A549 (cell line): ENCODE measurements at places on chromosomes 2 and 18. TPM values are rescaled to one million over a fixed set of nuclear protein-coding genes. Genes with fewer than 3 reads are reported as not detected.

DNA sequence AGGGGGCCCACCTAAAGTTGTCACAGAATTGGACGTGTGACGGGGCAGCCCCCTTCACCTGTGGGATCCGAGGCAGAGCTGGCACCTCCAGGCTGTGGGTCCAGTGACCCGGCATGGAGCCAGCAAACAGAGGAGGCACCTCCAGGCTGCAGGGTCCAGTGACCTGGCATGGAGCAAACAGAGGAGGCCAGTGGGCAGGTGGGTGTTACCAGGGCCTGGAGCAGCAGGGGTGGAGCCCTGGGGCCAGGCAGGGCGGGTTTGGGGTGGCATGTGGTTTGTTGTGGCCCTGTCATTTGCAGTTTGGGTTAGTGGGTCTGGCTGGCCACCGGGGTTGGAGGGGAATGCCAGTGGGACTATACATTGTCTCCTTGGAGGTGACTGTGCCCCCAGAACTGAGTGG lies 68.2 kb downstream of the HPCAL1 start:
- DNase-seq = no peak

GRCh38 chr2:27796791-27797765 lies 25.6 kb downstream of the MRPL33 start:
- DNase-seq = no peak

GRCh38 chr2:10647441-10647840 lies 42.3 kb downstream of the NOL10 start:
- DNase-seq = no peak

- DNase-seq = no peak
These were observed 195.6 kb upstream of the POU3F3 start for GRCh38 chr2:104658144-104658835.

- DNase-seq = no peak
These were observed 693 bp upstream of the PDK1 start for GRCh38 chr2:172555272-172555521.

- no peak for DNase-seq
These were observed 259.0 kb upstream of the SALL3 start for GRCh38 chr18:78720456-78721237.

DNA sequence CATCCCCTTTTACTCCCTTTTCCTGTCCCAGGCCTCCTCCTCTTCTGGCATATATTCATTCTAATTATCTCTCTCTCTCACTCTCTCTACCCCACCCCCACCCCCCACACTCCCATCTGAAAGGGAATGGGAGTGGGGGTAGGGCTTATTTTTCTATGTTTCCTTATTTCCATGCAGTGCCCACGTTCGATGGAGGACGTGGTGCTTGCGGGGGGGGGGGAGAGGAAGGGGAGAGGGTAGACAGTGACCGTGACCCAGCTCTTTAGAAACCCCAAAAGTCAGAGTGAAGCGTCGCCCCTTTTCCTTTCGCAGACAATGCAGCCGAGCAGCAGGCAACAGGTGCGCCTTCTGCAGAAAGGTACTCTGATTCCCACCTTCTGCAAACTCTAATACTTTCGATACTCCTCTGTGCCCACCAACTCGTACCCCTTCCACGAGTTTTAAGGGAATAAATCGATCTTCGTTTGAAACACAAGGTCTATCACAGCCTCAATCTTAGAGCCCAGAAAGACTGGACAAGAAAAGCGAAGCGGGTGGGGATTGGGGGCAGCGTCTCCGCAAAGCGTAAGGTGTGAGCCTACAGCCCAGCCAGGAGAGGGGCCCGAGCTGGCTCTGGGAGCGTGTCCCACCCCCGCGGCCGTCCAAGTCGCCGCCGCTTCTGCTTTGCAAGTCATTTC lies 891 bp upstream of the NR4A2 start:
- DNase-seq = no peak

DNA sequence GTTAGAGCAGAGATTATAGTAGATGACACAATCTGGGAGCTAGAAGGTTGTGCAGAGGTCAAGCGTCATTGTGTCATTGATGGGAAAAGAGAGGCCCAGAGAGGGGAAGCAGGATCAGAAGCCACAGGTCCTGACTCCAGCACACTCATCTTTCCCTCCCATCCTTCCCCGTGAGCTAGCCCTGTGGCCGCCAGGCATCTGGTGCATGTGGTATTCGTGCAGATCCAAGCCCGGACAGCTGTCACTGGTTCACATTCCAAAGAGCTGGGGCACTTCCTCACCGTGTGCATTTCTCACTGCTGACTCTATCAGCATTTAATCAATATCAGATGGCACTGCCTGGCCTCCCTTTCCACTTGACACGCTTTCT lies 94.1 kb upstream of the THOC1 start:
- DNase-seq = no peak

GRCh38 chr2:124314084-124314483 lies 289.0 kb downstream of the CNTNAP5 start:
- DNase-seq = no peak

DNA sequence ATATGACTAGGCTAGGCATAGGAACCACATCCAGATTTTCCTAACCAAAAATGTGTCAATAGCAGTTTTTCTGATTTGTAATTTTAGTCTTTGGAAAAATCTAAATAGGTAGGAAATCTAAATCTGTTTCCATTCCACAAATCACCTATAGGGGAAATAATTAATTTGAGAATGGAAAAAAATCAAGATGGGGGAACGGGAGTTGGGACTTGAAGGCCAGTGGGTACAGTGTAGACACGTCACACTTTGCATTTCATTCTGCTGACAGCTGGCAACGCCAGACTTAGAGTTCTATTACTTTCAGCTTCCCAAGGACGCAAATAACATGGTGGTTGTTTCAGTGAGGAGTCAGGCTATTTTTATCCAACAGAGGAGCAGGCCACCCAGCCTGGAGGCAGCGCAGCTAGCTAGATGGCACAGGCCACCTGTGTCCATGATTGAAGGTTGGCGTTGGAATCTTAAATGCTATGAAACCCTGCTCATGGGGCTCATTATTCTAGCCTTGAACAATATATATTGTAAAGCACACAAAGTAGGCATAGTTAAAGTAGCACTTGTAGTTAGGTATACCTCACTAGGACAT lies 23.4 kb downstream of the HNRNPA3 start:
- DNase-seq = no peak

DNA sequence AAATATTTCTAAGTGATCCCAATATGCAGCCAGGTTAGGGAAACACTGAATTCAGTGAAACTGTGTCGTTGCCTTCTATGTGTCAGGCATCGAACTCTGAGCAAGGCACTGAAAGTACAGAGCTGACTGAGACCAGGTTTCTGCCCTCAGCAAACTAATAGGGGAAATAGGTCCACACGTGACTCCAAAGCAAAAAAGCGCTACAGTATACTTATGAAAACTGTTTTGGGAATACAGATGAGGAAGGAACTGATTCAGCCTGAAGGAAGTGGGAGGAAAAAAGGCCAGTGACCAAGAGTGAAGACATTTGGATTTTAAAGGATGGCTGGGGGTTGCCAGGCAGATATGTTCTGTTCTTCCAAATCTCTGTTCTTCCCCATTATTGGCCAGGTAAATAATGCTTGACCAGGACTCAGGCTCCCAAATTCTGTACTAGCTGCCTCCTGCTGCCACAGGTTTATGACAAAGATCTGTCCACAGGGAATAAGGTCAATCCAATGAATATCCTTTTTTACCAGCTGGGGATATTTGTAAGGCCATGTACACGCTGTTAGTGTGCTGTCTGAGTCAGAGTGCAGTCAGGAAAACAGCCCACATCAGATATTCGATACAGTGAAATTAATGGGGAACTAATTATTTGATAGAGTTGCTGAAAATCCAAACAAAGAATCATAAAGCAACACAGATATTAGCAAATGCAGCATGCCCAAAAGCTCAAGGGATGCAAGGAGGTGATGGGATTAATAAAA lies 24.5 kb upstream of the INPP4A start:
- no peak for DNase-seq

DNA sequence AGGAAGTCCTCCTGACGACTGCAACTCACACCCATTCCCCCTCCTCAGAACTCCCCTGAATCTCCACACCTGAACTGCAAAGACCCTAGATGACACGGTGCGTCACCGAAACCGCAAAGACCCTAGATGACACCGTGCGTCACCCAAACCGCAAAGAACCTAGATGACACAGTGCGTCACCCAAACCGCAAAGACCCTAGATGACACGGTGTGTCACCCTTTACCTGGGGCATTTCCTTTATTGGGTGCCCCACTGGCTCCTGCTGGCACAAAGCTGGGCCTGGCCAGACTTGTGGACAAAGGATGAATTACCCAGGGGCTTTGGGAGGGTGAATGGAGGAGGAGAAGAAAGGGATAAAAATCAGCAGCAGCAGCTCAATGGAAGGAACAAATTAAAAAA lies 123.8 kb downstream of the CELF4 start:
- no peak for DNase-seq

DNA sequence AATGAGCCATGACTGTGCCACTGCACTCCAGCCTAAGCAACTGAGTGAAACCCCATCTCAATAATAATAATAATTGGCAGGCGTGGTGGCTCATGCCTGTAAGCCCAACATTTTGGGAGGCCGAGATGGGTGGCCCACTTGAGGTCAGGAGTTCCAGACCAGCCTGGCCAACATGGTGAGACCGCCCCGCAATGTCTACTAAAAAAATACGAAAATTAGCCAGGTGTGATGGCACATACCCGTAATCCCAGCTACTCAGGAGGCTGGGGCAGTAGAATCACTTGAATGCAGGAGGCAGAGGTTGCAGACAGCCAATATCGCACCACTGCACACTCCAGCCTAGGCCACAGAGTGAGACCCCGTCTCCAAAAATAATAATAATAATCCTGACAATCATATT lies 27.9 kb upstream of the LPIN2 start:
- no peak for DNase-seq

GRCh38 chr2:231259104-231259503 lies 60.7 kb downstream of the ARMC9 start:
- DNase-seq = no peak

- DNase-seq = no peak
These were observed 120.0 kb upstream of the SNTG2 start for GRCh38 chr2:830419-831224.

DNA sequence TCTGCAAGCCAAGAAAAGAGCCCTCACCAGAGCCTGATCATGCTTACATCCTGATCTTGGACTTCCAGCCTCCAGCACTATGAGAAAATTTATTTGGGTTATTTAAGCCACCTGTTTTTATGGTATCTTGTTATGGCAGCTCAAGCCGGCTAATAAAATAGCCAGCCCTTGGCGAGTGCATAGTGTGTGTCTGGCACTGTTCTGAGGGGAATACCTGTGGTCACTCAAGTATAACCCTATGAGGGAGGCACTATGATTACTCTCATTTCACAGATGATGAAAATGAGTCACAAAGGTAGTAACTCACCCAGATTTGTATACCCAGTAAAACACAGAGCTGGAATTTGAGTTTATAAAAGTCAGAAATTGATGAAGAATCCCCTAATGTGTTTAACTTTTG lies 556.9 kb upstream of the SETBP1 start:
- DNase-seq = no peak

- no peak for DNase-seq
These were observed 4.6 kb downstream of the LOXHD1 start for GRCh38 chr18:46652372-46652771.

DNA sequence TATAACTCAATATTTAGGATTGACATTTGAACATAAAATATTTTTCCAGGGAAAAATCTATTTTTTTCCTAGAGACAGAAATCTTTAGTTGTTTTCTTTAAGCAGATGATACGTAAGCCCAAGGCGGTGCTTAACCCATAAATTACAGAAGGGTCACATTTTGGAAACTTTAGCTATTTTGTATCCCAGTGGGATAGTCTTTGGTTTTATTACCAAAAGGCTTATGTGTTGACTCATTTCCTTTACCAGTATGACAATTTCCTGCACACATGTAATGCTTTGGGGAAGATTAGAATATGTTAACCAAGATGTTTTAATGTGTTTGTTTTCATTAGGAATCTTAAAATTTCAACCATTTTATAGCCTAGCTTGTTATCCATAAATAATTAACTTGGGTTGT lies 24.8 kb downstream of the DYNC1I2 start:
- no peak for DNase-seq

- no peak for DNase-seq
These were observed 161.3 kb downstream of the MEIS1 start for GRCh38 chr2:66596256-66596655.

DNA sequence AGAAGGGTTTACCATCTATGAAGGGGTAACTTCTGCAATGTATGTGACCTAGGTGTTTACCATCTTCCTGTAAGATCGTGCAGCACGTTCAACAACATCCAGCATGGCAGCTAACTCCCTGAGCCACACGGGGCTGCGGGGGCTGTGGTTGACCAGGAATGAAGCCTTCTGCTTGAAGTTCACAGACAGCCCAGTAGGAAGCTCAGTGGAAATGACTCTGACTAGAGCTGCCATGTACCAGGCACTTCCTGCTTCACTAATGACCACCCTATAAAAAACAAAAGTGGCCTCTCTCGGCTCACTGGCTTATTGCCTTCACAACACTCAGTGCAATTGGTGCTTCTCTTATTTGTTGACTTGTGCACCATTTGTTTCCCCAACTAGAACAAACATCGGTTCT lies 99.7 kb upstream of the SMAD7 start:
- no peak for DNase-seq

GRCh38 chr18:58937071-58937886 lies 72.6 kb downstream of the ZNF532 start:
- DNase-seq = no peak

DNA sequence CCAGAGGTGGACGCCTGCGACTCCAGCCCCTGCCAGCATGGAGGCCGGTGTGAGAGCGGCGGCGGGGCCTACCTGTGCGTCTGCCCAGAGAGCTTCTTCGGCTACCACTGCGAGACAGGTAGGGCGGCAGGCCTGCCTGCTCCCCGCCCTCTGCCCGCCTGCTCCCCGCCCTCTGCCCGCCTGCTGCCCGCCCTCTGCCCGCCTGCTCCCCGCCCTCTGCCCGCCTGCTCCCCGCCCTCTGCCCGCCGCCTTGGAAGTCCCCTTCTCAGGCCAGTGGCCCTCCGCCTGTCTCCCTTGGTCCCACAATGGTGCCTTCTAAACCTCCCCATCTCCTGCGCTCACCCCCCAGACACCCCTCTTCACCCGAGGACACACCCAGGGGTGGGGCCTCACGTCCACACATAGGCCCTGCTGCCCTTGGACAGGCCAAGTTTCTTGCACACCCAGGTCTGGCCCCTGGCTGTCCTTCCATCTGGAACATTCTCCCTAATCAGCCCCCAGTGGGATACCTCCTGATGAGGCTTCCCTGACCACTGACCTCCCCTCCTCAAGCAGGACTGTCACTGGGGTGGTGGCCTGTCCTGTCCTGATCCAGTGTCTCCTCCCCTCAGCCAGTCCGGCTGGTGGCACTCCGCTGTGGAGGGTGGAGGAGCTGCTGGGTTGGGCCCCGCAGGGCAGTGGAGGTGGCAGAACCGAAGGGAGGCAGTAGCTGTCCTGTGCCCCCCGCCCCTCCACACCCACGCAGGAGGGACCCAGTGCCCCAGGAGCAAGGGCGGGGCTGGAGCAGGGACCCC lies 37.9 kb downstream of the MTERF4 start:
- peak; percentile 21 for DNase-seq

TUBA4B gene
- polyA plus RNA-seq = 0.55 to 0.73 TPM (median 0.71 TPM) in 3 replicates

CERS6 gene
- 10.9 to 12.0 TPM (median 11.6 TPM) in 3 replicates for polyA plus RNA-seq

ATP5F1A gene
- polyA plus RNA-seq = 411 to 422 TPM (median 413 TPM) in 3 replicates

GAREM2 gene
- 4.5 to 5.9 TPM (median 5.6 TPM) in 3 replicates for polyA plus RNA-seq

NDUFV2 gene
- 105 to 115 TPM (median 108 TPM) in 3 replicates for polyA plus RNA-seq

RFX8 gene
- polyA plus RNA-seq = not detected in 3 replicates

HRH4 gene
- 0.04 to 0.07 TPM (median 0.07 TPM) in 3 replicates for polyA plus RNA-seq

RGPD3 gene
- 0.08 to 0.13 TPM (median 0.12 TPM) in 3 replicates for polyA plus RNA-seq

PLCL1 gene
- polyA plus RNA-seq = 0.03 TPM in 1 of 3 replicates, not detected in the others

SERPINB10 gene
- not detected in 3 replicates for polyA plus RNA-seq

XPO1 gene
- 152 to 154 TPM (median 153 TPM) in 3 replicates for polyA plus RNA-seq

CRYGD gene
- polyA plus RNA-seq = not detected in 3 replicates

PLCD4 gene
- polyA plus RNA-seq = 0.83 to 1.7 TPM (median 1.2 TPM) in 3 replicates
